ENCODE measurements at places on chromosomes 16 and 17.

DNA sequence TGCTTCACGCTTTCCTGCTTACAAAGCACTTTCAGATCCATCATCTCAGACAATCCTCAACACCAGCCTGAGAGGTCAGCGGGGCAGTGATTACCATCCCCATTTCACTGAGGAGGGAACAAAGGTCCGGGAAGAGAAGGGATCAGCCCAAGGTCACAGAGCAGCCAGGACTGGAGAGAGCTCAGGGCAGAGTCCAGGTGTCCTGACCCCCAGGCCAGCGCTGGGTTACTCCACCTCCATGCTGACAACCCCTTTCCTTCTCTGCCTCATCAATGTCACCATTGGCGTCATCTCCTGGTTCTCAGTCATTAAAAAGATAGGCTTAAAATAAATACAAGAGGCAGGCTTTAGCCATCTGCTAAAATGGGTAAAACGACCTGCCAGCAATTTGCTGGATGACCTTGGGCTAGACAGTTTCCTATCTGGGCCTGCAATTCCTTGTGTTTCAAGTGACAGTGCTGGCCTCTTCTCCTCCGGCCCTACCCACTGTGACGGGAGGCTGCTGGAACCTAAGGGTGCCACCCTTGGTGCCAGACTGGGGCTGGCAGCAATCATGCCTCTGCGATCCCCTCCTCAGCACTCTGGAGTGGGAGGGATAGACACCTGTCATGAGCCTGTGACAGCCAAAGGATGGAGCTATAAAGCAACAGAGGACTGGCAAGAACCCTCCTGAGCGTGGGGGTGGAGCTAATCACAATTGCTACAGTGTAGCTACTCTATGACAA, 79.5 kb upstream of the CCL1 start:
- no peak for DNase-seq

GRCh38 chr16:28192806-28193529, 18.8 kb downstream of the XPO6 start:
- DNase-seq: peak; percentile 82

- no peak for DNase-seq
These were observed 11.1 kb downstream of the ITFG1 start for GRCh38 chr16:47449788-47450187.

GRCh38 chr16:24943471-24943870, 71.7 kb downstream of the ARHGAP17 start:
- no peak for DNase-seq

- no peak for DNase-seq
These were observed 44.2 kb downstream of the USP22 start for GRCh38 chr17:20998571-20999043.

GRCh38 chr17:39729280-39729851, 966 bp downstream of the MIEN1 start:
- DNase-seq: no peak

- DNase-seq: no peak
These were observed 50.5 kb upstream of the CHMP6 start for GRCh38 chr17:80941171-80941570.

DNA sequence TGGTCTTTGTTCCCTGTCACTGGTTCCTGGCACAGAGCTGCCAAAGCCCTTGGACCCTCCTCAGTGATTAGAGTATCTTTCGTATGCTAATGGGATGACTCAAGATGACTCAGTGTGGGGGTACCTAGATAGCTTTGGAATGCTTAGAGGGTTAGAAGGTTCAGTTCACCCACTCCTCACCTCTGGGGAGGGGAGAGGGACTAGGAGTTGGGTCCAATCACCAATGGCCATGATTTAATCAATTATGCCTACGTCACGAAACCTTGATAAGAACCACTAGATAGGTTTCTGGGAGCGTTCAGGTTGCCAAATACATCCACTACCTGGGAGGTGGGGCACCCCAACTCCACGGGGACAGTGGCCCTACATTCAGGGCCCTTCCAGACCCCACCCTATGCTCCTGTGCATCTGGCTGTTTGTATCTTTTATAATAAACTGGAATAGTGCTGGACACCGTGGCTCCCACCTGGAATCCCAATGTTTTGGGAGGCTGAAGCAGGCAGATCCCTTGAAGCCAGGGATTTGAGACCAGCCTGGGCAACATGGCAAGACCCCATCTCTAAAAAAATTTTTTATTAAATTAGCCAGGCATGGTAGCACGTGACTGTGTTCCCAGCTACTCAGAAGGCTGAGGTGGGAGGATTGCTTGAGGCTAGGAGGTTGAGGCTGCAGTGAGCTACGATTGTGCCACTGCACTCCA, 29.2 kb upstream of the LITAF start:
- DNase-seq: no peak

- DNase-seq: no peak
These were observed 3.8 kb upstream of the NPB start for GRCh38 chr17:81898029-81898866.

DNA sequence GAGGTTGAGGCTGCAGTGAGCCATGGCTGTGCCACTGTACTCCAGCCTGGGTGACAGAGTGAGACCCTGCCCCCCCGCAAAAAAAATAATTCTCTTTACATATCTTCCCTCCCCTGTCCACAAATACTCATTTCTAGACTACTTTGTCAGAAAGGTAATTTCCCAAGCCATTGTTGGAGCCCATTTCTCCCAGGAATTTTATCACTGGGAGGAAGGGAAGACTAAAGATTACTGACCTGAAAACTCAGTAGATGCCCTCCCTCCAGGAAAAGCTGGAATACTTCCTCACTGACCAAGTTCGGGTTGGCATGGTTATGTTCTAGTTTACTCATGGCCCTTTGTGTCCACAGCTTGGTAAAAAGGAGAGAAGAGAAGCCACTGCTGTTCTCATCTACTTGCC, 4.1 kb downstream of the CALCOCO2 start:
- DNase-seq: no peak

GRCh38 chr16:67378642-67379041, 14.7 kb downstream of the TPPP3 start:
- no peak for DNase-seq

GRCh38 chr16:12238598-12238997, 262.1 kb downstream of the SNX29 start:
- no peak for DNase-seq

DNA sequence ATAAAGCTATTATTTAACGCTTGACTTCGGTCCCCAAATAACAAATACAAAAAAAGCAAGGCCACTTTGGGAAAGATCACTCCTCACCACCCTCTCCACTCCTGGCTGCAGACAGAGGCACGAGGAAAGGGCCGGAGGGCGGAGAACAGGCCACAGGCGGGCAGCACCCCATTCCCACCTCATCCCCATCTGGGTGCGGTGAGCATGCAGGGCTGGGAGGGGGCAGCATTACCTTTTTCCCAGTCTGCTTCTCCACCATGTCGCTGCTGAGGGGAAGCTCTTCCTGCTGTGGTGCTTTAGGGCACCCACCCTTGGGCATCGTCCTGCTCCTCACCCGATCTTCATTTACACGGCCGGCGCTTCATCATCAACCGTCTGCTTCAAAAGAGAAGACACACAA, 99.2 kb downstream of the ZNF778 start:
- no peak for DNase-seq

- DNase-seq: no peak
These were observed 28.4 kb upstream of the MAP3K14 start for GRCh38 chr17:45345246-45345553.

- no peak for DNase-seq
These were observed 4.6 kb downstream of the IL21R start for GRCh38 chr16:27406511-27407128.

GRCh38 chr16:46807336-46807735, 23.6 kb downstream of the C16orf87 start:
- no peak for DNase-seq

DNA sequence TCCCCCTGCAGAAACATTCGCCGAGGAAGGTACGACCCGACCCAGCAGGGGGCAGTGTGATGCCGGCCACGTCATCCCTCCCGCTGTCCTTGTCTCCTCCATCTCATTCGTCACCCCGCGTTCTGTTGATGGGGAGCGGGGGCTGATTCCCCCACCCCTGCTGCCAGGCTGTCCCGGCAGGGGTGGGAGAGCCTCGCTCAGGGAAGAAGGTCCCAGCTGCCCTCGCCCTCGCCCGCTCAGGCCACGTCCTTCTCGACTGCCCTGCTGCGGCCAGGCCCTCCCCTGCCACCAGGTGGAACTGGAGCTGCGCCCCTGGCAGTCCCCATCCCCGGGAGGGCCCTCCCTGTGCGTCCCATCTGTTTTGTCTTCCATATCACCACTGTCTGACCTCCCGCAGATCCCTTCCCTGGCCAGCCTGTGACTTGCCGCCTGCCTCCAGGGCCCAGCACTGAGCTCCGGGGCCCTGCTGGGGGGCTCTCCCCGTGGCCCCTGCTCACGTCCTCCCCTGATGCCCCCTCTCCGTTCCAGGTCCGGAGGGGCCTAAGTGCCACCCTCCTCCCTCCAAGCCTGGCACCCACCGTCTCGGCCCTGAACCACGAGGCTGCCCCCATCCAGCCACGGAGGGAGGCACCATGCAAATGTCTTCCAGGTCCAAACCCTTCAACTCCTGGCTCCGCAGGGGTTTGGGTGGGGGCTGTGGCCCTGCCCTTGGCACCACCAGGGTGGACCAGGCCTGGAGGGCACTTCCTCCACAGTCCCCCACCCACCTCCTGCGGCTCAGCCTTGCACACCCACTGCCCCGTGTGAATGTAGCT, 20.6 kb downstream of the ADAM11 start:
- DNase-seq: peak; percentile 81

- DNase-seq: no peak
These were observed 13.2 kb upstream of the BAIAP2 start for GRCh38 chr17:81021531-81022343.

- DNase-seq: no peak
These were observed 19.8 kb upstream of the FAM83G start for GRCh38 chr17:19024101-19025078.

- DNase-seq: no peak
These were observed 140.4 kb downstream of the ENGASE start for GRCh38 chr17:79214940-79215604.

DNA sequence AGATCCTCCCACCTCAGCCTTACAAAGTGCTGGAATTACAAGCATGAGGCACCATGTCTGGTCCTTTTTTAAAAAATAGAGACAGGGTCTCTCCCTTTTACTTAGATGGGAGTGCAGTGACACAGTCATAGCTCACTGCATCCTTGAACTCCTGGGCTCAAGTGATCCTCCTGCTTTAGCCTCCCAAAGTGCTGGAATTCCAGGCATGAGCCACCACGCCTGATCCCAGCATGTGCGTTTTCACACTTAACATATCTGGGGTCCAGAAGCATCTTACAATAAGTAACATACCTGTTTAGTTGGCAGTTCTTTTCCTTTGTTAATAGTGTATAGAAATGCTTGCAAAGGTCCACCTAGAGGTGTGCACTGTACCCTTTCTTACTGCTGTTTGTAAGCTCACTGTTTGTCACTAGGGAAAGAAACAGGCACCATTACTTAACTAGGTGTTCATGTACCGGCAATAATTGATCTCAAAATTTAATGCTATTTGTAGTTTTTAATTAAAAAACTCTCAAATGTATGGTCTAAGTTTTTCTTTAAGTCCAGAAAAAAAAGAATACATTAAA, 221.7 kb downstream of the RPTOR start:
- no peak for DNase-seq

GRCh38 chr17:51718983-51719382, 439.5 kb downstream of the CA10 start:
- DNase-seq: no peak

DNA sequence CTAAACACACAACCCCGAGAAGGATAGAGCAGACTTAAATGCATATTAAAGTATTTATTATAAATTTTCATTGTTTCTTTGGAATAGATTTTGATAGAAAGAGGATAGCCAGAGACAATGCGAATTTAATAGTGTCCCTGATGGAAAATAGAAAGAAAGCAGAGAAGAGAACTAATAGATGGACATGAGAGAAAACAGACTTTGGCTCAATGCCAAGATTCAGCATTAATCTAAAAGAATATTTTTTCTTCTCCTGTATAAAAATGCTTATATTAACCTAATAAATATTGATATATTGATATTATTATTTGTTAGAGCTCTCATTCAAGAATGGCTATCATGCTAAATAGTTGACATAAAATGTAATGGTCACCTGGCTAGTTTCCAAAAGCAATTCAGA, 173.4 kb downstream of the KIF2B start:
- no peak for DNase-seq

DNA sequence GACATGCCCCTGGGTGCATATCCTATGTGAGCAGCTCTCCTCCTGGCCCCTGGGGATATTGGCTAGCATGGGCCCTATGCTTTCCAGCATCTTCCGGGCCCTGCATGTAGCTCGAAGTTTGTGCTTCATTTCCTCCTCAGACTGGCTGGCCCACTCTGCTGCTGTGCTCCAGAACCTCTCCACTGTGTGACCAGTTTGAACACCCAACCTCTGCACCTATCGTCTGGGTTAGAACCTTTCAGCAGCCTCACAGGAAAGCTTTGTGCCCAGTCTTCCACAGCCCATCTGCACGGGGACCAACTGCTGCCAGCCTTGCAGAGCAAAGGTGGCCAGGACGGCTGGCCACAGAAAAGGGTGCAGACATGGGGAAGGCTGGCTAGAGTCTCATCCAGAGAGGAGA, 10.2 kb upstream of the CLEC18B start:
- DNase-seq: no peak

DNA sequence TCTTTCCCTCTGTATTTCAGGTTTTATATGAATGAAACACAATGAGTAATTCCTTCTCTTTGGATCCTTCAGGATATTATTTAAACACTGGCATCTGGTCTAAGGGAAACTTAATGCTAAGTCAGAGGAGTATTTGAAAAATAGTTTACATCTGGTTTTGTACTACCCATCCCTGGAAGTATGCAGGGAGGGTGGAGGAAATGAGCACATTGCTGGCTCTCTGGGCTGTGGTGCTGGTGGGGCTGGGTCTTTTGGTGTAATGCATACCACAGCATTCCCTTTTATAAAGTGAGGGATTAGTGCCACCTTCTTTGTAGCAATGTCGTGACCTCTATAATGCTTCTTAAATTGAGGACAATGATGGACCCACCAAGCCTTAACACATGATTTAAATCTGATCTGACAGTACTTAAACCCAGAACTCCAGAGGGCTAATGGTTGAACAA, 105.5 kb upstream of the AXIN2 start:
- no peak for DNase-seq

GRCh38 chr16:1107141-1107540, 11.1 kb upstream of the C1QTNF8 start:
- DNase-seq: no peak

All from CD4-positive, alpha-beta T cell treated with Interleukin-1 beta for 1 hour (primary cell).